NCI-H1048 (cell line): ENCODE measurements at places on chromosomes 16 and 17.

- no peak for DNase-seq
Observed at GRCh38 chr16:88303890-88304819, 78.6 kb upstream of the ZNF469 start.

DNA sequence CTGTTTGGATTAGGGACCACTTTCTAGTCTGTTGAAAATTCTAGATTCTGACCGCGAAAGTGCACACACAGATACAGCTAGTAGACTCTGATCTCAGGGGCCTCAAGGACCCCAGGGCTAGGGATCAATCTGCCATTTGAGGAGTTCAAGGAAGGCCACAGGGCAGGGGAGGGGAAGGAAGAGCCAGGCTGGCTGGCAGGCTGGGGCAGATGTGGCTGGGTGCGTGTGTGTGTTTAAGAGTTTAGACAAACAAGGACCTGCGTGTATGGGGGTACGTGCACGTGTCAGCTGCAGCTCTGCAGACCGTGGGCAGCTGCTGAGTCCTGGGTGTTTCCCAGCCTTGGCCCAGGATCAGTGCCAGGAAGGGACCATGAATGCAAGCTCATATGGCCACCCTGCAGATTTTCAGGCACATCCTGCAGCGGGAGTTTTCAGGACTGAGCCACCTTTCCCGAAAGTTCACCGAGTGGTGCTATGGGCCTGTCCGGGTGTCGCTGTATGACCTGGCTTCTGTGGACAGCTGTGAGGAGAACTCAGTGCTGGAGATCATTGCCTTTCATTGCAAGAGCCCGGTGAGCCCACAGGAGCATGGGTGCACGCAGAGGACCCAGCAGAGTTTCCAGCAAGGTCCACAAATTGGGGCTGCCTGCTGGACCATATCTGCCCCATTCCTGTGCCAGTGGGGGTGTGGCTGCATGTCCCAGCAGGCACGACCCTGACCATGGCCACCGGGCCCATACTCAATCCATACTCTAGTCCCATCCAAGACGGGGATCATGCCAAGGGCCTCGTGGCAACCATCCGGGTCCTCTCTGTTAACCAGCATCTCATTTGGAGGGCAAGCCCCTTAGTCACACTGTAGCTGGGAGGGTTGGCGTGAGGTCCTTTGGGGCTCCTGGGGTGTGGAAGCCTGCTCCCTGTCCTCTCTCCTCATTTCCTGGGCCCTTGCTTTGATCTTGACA, 10.6 kb downstream of the TRPV2 start:
- DNase-seq: no peak

DNA sequence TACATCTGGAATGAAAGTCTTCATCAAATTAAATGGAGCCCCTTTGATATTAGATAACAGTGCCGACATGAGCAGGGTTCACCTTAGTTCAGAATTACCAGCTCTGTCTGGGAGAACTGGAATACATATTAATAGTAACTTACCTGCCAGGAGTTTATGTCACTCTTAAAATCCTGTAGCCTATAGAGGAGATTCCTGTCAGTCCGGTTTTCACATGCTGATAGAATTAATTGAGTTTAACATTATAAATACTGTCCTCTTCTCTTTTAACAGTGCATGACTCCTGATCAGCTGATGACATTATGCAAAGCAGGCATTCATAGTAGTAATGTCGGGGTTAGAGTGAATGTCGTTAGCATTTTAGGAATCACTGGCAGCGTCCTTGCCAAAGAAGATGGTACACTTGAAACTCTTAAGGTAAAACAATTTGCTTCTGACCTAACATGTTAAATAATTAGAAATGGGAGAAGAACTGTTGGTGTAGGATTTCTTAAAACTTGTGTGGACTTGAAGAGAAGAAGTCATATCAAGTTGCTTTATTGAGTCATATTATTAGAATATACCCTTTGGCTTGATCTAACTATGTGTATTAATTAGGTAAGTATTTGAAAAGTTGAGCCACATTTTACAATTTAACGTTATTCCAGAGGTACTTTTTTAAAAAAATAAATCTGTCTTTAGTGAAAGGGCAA, 34.3 kb downstream of the HEATR3 start:
- peak; percentile 3 for DNase-seq

DNA sequence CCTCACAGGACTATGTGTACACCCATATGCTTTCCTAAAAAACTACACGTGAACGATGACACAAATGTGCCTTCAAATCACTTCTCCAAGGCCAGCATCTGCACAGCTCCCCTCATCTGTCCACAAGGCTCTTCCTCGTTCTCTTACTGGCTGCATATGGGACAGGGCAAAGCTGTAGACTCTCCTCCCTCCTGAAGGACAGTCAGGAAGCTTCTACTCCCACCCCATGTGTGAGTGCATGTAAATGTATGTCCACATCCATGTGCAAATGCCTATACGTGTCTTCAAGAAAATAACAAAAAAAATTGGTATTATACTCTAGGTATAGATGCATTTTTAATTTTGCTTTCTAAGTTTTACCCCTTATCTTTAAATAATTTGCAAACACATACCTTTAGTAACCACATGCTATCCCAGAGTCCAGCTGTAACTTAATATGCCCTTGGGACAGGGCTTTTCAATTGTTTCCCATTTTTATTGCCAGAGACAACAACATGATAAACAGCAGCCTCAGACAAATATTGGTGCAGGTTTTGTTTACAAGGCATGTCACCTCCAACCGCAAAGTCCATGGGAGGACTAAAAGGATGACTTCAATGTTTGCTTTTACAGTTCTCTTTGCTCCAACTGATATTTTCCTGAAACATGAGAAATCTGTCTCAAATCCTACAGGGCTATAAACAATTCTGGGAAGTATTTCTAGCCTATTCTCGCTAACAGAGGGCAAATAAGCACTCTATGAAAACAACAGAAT, 31.6 kb upstream of the FAAP100 start:
- no peak for DNase-seq

DNA sequence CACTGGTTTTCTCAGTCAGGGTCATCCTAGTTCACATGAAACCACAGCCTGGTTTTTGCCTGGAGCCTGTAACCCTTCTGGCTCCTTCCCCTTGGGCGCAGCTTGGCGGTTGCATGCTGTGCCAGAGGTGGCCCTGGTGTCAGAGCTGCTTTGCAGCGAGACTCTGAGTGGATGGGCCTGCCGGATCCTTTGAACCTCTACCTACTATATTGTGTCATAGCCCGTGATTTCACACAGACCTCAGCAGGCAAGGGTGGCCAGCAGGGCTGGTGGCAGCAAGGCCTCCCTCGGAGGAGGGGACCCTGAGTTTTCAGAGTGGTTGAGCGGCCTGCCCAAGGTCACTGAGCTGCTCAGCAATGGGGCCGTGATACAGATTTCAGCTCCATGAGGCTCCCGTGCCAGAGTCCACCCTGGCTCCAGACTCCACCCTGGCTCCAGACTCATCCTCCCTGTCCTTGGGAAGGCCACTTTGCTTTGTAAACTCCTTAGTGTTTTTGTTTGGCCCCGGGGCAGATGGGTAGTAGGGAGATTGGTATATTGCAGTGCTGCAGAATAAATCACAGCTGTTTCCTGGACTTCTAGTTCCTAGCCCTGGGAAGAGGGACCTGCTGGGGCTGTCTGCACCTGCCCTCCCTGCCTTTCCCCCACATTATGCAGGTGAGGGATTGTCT, 9.7 kb downstream of the MPRIP start:
- no peak for DNase-seq

DNA sequence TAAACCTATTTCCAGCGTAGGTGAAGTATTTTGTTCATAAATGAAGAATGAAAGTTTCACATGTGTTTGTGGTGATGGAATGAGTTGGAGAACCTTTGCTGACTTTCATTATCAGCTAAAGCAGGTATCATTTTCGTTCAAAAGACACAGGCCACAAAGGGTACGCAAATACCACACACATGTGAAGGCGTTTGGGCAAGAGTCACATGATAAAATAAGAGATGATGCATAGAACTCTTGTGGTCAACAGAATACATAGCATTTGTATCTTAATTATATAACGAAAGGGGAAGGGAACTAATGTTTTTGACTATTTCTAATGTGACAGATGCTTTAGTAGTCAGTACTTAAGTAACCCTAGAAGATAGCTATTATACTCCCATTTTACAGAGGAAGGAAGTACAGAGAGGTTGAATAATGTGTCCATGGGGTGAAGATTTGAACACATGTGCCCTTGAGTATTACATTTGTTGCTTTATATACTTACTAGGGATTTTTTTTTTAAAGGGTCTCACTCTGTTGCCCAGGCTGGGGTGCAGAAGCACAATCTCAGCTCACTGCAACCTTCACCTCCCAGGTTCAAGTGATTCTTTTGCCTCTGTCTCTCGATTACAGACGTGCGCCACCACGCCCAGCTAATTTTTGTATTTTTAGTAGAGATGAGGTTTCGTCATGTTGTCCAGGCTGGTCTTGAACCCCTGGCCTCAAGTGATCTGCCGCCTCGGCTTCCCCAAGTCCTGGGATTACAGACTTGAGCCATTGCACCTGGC, 4.8 kb downstream of the RPA1 start:
- no peak for DNase-seq

DNA sequence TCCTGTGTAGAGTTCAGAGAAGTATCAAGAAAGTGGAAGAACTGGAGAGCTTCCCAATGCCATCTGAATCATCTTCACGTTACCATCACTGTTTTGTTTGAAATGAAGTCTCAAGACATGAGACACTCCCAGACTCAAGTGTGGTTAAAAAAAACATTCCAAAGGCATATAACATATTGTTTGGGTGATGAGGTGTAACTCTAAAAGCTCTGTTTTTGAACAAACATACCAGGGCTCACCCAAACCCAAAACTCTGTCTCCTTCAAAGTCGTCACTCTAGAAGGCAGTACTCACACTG, 6.3 kb upstream of the ZCCHC14 start:
- DNase-seq: no peak

DNA sequence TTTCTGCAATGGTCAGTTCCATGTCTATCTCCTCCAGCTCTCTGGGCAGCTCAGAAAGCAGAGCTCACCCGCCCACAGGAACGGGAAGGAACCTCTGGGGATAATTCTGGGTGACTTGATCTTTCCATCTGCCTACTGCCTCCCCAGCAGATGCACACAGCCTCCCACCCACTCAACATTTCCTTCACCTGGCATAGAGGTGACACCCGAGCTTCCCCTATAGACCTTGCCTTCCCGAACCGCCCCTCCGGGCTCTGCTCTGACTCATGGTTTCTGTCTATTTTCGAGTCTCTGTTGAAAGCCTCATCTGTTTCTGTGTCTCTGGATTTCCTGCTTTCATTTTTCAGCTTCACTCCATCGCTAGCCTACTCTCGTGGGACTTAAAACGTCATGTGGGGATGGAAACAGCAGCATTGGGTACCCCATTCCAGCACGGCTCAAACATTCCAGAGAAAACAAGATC, 11.4 kb downstream of the GGA3 start:
- no peak for DNase-seq
